ENCODE measurements at places on chromosomes 16 and 17.
A peak's percentile ranks its signal among the peaks of the same experiment; 100 is the strongest.

GRCh38 chr16:85569615-85570212, 43.4 kb upstream of the GSE1 start:
- peak; percentile 58 for DNase-seq

DNA sequence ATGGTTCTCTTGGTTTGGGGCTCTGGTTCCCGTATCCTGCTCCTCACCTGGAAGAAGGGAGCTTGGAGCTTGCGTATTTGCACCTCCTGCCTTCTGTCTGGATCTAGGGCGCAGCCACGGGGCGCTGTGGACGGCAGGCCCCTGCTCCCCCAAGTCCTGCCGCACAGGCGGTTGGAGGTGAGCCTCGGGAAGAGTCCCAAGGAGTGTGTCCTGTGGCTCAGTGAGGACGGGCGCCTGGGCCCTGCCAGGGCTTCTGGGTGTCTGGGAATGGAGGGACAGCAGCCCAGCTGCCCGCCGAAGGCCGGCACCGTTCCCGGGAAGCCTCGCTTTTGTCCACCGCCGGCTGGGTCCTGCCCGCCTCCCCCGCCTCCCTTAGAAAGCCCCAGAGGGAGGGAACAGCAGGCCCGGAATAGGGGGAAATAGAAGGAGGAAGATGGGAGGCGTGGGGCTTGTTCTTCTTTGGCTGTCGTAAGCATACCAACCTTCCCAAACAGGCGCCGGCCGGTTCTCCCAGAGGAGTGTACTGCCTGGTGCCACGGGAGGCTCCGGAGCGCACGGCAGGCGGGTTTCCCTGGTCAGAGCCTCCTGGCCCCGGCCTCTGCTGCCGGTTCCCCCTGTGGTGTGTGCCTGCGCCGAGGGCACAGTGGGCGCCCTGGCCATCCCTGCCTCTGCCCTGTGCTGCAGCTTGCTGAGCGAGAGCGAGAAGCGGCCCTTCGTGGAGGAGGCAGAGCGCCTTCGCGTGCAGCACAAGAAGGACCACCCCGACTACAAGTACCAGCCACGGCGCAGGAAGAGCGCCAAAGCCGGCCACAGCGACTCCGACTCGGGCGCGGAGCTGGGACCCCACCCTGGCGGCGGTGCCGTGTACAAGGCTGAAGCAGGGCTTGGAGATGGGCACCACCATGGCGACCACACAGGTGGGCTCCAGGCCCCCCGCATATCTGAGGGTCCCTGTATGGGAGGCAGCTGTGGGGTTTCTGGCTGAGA, 1.8 kb downstream of the SOX8 start:
- DNase-seq: no peak

GRCh38 chr17:36085765-36086164, 4.2 kb downstream of the CCL3 start:
- DNase-seq: no peak

DNA sequence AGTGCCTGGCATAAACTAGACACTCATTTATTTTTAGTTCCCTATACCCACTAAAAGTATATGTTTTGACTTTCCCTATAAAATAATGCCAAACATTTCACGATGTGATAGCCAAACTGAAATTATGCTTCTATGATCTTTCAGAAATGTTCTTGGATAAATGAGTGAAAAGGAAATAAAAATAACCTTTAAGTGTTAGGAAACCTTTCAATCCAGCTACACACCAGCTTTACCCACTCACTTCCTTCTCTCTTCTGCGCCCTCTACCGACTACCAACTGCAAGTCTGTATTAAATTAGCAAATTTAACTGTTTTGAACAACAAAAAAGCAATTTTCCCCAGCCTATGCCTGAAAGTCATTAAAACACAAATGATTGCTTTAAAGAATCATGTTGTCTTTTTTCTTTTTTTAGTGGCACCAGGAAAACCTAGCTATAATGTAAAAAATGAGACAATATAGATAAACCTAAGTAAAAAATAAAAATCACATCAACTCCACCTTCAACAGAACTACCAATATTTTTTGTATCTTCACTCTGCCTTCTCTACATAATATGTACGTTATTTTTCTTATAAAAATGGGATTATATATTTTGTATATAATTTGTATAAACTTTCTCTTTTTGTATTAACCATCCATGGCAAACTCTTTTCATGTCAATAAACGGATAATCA, 13.2 kb upstream of the TMEM100 start:
- DNase-seq: no peak

- DNase-seq: no peak
These were observed 78.8 kb upstream of the RPRML start for GRCh38 chr17:47057830-47058229.

GRCh38 chr17:32584792-32585191, 98.0 kb downstream of the CDK5R1 start:
- no peak for DNase-seq

DNA sequence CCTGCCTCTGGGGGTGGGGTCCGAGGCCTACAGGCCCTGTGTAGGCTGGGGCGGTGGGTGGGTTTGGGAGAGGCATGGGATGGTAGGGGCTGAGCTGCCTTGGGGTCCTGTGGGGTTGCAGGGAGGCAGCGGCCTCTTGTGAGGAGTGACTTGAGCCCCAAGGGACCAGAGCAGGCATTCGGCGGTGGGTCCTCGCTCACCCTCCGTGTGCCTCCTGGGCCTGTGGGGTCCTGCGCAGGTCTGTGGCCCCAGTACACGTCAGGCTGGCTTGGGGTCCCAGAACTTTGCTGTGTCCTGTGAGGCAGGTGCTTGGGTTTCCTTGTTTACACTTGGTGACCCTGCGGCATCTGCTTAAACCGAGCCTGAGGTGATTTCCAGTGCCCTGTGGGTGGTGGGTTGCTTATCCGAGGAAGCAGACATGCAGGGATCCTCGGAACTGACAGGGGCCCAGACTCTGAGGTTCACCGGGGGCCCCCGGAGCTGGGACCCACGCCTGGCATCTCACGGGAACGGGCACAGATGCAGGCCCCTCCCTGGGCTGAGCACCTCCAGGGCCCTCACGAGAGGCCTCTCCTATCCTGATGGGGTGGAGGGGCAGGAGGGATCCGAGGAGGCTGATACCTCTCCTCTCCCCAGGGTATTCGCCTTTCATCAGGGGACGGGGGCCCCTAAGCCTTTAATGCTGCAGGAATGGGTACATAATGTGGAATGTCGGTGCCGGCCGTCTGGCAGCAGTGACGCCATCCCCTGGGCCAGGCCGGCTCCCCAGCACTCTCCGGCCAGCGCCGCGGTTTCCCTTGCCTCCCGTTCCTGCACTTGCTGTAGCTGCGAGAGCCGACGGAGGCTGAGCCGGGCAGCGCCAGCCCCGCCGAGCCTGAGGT, 7.7 kb downstream of the METRNL start:
- no peak for DNase-seq

DNA sequence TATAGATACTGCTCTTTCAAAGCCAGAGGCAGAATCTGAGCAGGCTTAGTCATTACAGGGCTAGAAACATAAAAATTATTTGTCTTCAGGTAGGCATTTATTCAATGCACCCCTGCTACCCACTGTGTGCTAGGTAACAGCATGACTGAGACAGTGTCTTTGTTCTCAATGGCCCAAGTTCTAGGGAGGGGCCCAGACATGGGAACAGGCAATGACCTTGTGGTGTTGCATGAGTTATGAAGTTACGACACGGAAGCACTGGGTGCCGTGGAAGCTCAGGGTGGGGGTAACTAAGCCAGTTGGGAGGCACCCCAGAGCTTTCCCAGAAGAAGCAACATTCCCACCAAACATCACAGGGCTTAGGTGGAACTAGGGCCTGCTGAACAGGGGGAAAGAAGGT, 87.0 kb downstream of the CPPED1 start:
- no peak for DNase-seq

GRCh38 chr17:49063652-49064051, 66.5 kb downstream of the IGF2BP1 start:
- no peak for DNase-seq

DNA sequence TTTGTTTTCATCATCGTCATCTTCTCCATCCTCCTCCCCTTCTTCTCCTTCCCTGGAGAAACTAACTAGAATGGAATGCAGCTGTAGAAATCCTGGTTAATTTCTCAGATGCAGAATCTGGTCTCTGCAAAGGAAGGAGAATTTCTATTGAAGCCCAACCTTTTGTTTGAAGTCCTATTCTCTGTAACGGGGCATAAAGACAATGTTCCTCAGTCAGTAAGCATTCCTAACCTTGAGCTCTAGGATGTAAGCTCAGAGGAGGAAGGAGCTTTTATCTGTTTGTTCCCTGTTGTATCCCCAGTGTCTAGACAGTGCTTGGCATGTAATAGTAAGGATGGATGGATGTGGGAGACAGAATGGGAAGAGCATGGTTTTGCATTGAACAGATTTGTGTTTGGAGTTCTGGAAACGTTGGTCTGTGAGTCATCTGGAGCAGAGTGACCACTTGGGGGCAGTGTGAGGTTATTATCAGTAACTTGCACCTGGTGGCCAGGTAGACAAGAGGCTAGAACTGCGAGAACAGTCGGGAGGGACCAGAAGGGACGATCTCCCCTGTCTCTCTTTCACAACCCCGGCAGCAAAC, 363.7 kb downstream of the SNX29 start:
- DNase-seq: no peak

DNA sequence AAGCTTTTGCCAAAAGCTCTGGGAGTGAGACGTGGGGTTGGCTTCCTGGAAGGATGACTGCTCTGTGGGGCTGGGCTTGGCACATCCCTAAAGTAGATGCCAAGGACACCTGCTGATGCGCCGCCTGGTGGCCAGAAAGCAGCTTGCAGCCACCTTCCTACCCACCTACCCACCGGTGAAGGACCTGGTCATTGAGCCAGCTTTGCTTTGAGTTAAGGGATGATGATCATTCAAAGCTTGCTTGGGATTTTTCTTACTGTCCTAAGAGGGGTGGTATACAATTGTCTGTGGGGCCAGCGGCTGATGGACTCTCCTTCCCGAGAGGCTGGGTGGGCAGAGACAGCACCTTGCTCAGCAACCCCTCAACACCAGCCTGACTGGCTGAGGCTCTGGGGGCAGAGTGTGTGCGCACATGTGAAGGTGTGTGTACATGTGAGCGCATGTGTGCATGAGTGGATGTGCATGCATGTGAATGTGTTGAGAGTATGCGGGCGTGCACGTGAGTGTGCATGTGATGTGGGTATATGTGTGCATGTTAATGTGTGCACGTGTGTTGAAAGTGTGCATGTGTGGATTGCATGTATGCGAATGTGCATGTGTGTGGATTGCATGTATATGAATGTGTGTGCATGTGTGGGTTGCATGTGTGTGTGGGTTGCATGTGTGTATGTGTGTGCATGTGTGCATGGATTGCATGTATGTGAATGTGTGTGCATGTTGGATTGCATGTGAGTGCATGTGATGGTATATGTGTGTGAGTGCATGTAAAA, 18.6 kb downstream of the C1QTNF1 start:
- peak; percentile 56 for DNase-seq

- no peak for DNase-seq
These were observed 1.3 kb downstream of the FASN start for GRCh38 chr17:82096709-82097183.

- no peak for DNase-seq
These were observed 4.5 kb downstream of the SLC26A11 start for GRCh38 chr17:80224683-80225082.

DNA sequence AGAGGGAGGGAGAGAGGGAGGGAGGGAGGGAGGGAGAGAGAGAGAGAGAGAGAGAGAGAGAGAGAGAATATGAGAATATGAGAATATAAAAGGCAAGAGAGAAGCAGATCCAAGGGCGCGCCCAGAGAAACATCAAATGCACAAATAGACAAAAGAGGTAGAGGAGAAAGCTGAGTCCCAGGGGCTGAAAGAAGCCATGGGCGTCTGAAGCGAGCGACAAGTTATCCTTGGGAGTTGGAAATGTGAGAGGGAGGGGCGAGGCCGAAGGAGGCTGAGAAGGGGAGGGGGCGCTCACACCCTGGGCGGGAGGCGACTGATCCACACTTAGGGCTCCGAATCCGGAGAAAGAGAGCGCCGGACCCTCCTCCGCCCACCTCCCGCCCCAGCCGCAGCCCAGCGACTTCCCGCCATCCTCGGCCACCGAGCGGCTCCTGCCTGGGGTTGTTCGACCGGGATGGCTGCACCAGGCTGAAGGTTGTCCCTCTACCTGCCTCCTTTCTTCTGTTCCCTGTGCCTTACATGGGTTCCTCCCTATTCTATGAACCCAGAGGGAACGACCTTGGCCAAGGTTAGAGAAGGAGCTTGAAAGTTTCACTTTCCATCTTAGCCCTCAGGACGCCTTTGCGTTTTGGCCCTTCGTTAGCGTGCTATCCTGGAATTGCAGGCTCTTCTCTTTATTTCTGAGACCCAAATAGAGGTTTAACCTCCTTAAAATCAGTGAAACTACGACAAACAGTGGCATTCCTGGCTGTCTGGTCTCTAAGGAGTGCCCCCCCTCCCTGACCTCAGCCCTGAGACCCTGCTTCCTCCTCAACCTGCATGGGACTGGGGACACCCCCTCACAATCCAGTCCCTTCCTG, 21.2 kb upstream of the HOXB9 start:
- DNase-seq: no peak

- DNase-seq: no peak
These were observed 7.8 kb upstream of the CAMKK1 start for GRCh38 chr17:3900646-3901045.

DNA sequence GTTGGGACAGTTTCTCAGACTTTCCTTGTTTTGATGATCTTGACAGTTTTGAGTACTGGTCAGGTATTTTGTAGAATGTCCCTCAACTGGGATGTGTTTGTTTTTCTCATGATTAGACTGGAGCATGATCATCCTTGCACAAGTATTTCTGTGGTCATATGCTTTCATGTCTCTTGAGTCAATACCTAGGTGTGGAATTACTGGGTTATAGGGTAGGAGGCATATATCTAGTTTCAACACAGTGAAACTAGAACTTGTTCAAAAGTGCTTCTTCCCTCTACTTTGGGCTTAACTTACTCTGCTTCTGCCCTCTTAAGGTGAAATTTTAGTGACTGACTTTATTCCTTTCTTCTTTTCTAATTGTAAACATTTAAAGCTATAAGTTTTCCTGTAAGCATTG, 30.1 kb downstream of the IKZF3 start:
- DNase-seq: no peak

GRCh38 chr17:32903774-32904673, 23.9 kb upstream of the TMEM98 start:
- no peak for DNase-seq

DNA sequence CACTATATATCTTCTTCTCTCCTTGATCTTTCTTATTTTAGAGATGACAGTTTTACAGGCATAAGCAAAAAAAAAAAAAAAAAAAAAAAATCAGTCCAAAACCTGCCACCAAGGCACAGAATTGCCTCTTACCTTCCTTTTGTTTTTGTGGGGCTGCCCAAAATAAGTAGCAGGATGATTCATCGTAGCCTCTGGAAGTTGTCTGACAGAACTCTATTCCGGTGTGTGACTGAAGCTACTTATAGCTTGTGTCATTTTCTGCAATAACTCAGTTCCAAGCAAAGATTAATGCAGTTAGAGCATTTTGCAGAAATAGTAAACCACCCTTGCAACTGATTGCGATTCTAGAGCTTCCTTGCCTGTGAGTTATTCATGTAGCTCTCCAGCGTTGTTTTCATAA, 186.8 kb downstream of the KIF2B start:
- no peak for DNase-seq

GRCh38 chr17:37405955-37406634, 541 bp downstream of the ACACA start:
- DNase-seq: no peak

GRCh38 chr17:45345554-45346215, 28.9 kb upstream of the MAP3K14 start:
- DNase-seq: no peak
